Activated CD4-positive, CD25-positive, alpha-beta regulatory T cell (primary cell): ENCODE measurements at places on chromosomes 2 and 18.
A peak's percentile ranks its signal among the peaks of the same experiment; 100 is the strongest.

- no peak for DNase-seq
These were observed 59.4 kb upstream of the UPP2 start for GRCh38 chr2:158042245-158042644.

DNA sequence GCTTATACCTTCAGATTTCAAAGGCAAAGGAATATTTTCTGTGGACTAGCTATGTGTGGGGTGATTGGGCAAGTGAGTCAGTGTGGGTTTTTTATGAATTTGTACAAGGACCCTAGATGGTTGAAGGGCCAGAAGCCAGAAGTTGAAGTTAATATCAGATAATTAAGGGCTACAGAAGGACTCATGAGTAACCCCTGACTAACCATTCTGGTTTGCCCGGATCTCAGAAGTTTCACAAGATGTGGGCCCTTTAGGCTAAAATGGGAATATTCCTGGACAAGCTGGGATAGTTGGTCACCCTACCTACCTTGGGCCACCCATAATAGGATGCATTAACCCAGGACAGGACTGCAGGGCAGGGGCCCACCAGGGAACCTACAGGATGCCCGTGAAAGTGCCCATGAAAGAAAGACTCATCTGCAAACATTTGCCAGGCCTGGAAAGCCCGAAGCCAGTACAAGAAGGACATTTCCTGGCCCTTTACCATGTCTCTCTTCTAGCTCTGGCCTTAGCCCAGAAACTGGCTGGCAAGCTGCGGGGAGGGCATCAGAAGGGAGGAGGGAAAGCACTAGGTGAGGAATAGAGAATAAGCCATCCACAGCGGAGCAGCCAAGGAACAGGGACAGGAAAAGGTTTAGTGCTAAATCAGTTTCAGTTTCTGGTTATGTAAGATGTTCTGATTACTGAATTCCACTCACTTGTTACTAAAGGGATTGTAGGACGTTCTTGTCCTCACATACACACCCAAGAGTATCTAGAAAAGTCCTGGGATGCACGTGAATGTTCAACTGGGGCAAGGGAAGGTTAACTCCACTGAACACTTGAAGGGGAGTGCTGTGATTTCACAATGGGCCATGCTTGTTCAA is 33.6 kb downstream of the GCG start:
- DNase-seq = no peak

DNA sequence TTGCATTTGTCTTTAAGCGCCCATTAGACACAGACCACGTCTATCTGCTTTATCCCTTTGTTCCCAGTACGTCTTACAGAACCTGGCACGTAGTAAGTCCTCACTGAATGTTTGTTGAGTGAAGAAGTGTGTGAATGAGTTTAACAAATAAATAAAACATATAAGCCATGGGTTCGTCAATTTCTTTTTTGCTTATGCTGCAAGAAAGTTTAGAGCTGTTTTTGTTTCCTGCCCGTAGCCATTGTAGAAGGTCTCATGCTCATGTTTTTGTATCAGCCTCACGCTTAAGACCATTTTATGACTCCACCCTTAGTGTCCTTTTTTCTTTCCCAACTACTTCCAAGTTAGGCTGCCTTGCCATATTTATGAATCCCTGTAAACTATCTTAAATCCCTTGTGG is 2.5 kb downstream of the ADD2 start:
- no peak for DNase-seq

DNA sequence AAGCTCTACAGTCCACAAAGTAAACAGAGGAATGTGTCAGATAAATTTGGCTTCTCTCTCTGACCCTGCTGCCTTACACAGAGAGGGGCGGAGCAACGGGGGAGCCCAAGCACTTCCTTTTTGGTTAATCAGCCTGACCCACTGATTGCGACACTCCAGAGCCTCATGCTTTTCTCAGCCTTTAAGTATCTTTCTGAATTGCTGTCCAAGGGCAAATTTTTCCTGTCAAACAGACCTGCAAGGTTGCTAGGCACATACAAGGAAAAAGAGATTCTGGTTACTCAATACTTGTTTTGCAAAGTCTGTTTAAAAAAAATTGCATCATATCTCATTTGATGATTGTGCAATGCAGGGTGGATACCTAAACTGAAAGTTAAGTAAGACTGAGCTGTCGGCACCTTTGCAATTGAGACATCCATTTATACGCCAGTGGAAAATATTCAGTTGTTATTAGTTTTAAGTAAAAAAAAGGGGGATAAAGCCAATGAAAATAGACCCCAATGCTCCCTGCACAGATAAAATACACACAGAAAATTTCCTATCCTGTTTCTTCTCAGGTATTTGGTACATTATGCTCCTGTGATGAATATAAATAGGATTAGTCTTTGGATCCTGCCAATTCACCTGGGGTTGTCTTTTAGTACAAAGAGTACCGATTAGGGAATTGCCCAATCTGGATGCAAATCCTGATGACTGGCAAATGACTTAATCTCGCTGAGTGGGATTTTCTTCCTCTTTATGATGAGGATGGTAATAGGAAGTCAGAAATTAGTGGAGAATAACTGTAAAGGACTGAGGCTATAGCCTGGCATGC is 260.2 kb upstream of the TRIB2 start:
- DNase-seq = peak; percentile 33

DNA sequence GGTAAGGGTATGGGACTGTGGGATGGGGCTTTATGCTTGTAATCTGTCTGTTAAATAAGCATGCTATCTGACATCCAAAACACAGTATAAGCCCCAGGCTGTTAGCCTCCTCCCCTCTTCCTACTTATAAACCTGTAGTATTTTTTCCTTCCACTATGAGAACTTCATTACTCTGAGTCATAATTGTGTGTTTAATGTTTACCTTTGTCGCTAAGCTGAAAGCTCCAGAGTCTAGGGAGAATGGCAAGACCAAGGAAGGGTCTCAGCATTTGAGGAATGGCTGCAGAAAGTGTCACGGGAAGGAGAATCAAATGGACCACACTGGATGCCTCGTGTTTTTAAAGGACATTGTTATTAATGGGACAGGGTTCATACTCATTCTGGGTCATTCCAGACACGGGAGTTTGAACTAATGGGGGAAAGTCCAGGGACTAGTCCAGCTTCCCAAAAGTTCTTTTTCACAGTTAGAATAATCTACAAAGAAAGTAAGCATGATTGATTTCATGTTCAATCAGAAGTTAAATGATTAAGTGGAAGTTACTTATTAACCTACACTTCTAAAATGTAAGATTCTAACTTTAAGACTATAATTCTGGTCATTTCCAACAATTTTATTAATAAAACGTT is 292.2 kb downstream of the AFF3 start:
- no peak for DNase-seq

GRCh38 chr18:61335684-61336555 is 2.7 kb downstream of the CDH20 start:
- no peak for DNase-seq

DNA sequence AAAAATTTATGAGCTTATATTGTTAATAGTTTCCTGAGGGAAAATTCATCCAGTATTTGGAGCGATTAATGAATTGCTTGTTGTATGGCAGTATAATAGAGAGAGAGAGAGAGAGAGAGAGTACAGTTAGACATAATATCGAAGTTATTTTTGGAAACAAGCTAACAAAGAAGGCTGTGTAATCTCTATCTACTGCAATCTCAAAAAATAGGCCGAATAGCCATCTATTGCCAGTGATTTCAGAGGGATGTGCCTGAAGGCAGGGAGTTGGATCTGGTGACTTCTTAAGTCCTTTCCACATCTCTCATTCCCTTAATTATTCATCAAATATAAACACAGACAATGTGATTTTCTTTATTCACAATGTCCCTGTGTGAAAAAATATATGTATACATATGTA is 433.1 kb upstream of the RAB12 start:
- DNase-seq = no peak

DNA sequence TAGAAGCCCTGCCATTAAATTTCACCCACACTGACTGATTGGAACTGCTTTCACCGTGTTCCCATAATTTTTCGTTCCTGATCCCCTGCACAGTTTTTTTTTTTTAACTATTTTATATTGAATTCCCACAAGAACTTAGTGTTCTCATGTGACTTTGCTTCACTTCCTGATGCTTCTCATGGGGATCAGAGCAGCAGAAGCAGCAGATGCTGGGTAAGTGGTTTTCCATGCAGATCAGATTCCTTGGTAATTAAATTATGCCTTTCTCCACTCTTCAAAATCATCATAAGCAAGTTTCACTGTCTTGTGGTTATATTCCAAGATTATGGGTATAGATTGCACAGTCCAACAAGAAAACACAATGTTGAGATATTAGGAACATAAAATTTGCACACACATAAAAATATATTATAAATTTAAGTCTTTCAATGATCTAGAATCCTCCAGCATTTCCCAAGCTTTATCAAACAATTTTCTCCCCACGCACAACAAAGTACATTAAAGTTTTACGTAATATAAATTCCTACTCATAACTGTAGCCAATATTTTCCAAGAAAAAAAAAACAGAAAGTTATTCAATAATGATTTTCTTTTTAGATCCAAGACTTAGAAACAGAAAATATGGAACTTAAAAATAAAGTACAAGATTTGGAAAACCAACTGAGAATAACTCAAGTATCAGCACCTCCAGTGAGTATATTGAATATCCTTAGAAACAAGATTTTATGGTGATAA is 277.9 kb downstream of the GULP1 start:
- DNase-seq = no peak

GRCh38 chr2:54122939-54123338 is 7.5 kb downstream of the ACYP2 start:
- DNase-seq = no peak

DNA sequence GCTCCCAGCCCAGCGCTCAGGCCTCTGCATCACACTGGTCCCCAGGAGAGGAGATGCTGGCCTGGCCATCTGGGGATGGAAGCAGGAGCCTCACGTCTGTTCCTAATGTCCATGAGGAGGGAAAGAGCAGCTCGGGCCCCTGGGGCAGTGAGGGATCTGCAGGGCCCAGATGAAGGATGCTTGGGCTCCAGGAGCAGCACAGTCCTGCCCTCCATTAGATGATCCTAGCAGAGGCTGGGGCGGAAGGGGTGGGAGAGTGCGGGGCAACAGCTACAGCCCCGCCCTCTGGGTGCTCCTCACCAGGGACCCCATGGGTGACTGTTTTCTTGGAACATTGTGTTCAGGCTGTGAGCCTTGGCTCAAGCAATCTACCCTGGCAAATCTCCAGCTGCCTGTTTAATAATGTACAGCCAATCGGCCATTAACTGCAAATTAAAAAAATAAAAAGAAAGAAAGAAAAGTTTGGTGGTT is 49.7 kb downstream of the TNS1 start:
- no peak for DNase-seq

GRCh38 chr2:163157891-163158496 is 319.4 kb upstream of the KCNH7 start:
- no peak for DNase-seq

GRCh38 chr18:22279741-22280452 is 110.5 kb downstream of the GATA6 start:
- no peak for DNase-seq

DNA sequence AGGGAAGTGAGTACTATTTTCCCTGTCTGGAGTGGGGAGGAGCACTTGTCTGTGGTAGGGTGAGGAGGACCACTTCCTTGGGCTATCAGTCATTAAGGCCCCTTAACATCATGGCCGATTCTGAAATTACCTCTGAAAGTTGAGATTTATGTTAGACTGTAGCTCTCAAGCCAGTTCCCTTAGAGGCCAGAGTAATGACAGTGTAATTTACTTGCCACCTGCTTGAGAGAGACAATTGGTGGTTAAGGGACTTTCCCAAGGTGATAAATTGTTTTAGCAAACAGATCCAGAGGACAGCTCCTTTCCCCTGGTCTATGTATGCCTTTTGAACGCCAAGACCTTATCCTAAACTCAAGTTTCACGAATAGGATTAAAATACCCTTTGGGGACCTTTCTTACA is 56.1 kb downstream of the NEDD4L start:
- DNase-seq = no peak

GRCh38 chr18:48321121-48321520 is 88.1 kb downstream of the ZBTB7C start:
- no peak for DNase-seq

DNA sequence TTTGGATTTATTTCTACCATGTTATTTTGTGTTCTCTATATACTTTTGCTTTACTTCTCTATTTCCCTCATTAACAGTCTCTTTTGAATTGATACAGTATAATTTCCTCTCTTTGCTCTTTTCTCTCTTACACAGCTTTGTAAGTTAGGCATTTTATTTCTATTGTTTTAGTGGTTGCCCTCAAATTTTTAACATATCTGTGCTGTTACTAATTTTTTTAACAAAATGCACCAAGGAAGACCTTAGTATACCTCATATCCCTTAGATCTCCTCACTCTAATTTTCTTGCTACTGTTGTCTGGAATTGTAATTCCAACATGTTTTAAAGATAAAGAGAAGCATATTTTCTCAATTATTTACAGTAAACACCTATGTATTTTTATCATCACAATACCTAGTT is 416.8 kb upstream of the SLC14A2 start:
- DNase-seq = no peak

DNA sequence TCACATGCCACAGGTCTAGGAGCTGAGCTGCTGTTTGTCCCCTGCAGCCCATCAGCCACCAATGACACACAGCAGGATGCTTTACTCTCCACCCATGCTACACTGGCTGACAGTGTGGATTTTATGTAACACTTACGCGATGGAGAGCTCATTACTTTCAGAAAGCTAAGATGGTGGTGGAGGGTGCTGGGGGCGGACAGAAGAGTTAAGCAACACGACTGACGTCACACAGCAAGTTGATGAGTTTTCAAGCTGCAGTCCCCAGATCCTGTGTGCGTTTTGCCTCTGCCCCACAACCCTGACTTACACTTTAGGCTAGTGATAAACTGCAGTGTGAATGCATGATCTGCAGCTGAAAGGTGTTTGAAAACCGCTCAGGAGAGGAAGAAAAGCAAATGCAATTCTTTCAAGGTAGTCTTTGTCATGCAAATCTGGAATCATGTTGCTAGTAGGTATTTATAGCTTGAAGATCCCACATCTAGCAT is 42.4 kb downstream of the MRPS5 start:
- DNase-seq = no peak

DNA sequence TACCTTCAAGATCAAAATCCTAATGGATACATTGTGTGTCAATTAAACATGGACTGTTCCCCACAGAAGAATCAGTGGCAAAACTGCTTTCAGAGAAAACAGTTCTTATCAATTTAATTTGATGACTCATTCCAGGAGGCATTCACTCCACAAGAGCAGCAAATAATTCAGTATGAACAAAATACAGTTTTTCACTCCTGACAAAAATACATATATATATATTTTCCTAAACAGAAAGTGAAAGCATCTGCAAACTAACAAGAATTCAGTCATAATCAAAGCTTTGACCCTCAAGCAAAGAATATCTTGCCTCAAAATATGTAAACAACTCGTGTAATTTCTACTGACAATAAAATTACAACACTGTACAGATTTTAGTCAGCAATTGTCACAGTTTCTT is 685.1 kb upstream of the SLC8A1 start:
- no peak for DNase-seq

GRCh38 chr2:96535331-96535730 is 1.2 kb upstream of the ARID5A start:
- no peak for DNase-seq

- DNase-seq = no peak
These were observed 31.1 kb upstream of the EPC2 start for GRCh38 chr2:148613231-148614013.

GRCh38 chr2:98554116-98554861 is 54.0 kb downstream of the COA5 start:
- no peak for DNase-seq
